Peyer's patch (tissue), 4 donors: ENCODE measurements at places on chromosomes 4 and X. TPM values are rescaled to one million over a fixed set of nuclear protein-coding genes. Genes with fewer than 3 reads are reported as not detected.

Gene FAM9B
- not detected for total RNA-seq

Gene VCX3B
- not detected for total RNA-seq

Gene FAM120C
- 5.3 TPM for total RNA-seq

Gene ATG4A
- total RNA-seq, result 16.5 TPM
